ENCODE measurements at places on chromosomes 5 and 9.

GRCh38 chr9:130689937-130690700, 3.5 kb upstream of the EXOSC2 start:
- no peak for DNase-seq

DNA sequence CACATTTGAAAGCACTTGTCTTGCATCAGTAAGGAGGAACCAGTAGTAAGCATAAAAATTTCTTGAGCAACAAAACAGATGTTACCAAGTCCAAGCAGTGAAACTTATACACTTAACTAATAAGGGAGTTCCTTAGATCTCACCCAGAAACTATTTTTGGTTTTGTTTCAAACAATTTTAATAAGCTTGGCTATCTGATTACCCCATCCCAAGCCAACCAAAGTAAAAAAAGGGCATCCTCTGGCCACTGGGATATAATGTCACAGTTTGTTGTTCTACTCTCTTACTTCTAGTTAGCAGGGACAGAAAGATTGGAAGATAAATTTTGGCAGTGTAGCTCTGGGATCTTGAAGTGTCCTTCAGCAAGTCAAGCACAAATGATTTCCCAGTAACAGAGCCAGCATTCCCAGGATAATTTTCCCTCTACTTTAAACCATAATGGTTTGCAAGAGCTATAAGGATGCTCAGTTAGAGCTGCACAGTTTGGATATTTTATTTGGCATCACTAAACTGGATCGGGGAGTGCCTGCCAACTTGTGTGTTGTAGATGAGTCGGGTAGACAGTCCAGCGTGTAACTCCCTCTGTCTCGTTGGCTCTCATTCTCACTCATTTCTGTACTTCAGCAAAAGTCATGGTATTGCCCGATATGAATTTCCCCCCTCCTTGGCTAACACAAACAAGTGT, 161.9 kb upstream of the HMHB1 start:
- DNase-seq: no peak

DNA sequence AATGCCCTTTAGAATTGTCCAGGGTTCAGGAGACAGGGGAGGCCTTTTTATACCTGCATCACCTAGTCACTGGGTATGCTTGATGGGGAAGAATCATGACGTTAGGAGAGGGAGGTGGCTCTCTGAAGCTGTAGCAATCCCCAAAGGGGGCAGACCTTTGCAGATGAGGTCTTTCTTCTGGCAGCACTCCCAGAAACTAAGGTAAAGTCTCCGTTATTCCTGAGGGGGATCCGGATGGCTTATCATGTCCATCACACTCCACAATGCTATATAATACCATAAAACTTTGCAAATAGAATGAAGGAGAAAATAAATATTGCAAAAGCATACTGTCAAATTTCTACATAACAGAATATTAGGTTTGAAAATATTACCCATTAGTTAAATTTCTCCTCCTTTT, 21.5 kb upstream of the CAST start:
- no peak for DNase-seq

GRCh38 chr5:96283589-96283988, 149.5 kb downstream of the PCSK1 start:
- no peak for DNase-seq

- DNase-seq: no peak
These were observed 72.7 kb upstream of the SPATA31D4 start for GRCh38 chr9:81855538-81855937.

DNA sequence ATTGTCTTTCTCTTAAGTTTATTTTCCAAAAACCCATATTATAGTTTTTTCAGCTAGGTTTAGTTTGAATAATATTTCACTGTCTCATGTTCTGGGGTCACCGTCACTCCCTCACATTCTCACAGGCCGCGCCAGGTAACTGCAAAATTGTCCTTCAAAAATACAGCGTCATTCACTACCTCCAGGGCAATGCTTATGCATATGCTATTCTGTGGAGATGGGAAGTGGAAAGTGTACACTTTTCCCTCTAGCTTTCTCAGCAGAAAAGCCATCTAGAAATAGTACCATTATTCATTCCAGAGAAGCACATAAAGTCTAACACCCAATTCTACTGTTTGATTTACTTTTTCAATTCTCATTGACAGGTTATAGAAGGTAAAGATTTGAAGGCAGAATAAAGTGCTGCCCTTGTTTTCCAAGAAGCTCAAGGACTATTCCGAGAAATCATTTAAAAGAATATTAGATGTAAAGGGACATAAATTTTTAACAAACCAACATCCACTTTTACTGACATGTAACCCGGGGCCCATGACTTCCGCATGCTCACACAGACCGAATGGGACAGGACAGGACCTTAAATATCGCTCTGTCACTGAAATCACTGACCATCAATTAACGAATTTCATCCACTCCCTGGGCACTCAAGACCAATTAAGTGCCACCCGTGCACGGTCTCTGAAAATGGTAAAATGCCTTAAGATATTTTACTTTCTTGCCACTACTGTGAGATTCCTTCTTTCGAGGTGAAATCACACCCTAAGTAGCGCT, 720 bp downstream of the NUDT12 start:
- no peak for DNase-seq

GRCh38 chr9:23764219-23764618, 61.8 kb downstream of the ELAVL2 start:
- no peak for DNase-seq

- no peak for DNase-seq
These were observed 141.3 kb upstream of the LPAR1 start for GRCh38 chr9:111179577-111179976.

DNA sequence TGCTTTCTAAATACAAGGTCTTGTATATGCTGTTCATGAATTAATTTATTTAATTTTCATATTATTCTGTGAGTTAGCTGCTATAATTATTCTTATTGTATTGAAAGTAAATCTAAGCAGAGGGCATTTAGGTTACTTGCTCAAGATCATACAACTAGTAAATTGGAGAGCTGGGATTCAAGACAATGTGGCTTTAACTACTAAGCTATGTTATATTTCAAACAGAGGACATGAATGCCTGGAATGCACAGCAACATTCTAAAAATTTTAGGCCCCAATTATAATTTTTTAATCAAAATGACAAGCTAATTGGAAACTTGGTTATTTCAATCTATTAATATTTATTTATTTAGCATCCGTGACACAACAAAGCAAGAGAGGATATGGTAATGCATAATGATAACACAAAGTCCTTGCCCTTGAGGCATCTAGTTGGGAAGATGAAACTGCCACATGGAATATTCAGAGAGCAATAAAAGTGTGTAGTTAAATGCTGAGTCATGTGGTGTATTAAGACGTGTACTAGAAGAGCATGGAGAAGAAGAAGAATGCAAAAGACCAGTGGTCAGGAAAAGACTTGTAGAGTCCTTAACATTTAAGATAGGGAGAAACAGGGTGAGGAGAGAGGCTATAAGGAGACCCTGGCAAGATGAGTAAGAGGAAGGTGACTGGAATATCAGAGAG, 24.4 kb downstream of the CTXN3 start:
- no peak for DNase-seq

GRCh38 chr5:107769519-107769918, 98.8 kb upstream of the EFNA5 start:
- no peak for DNase-seq

DNA sequence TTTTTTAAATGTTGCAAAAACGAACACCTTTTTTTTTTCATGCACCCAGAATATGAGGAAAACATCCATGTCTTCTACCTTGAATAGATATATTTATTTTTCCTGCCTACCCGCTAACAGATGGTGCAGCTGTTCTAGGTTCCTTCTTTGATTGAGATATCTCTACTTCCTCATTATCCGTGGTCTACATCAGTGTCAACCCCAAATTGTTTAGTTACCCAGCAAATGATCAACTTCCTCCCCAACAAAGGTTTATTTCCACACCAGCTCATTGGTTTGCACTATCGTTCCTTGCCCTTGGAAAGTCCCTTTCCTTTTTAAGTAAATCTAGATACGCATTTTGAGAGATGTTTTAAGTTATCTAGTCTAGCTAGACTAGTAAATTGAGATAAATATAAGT, 166.4 kb downstream of the PRR16 start:
- DNase-seq: no peak

DNA sequence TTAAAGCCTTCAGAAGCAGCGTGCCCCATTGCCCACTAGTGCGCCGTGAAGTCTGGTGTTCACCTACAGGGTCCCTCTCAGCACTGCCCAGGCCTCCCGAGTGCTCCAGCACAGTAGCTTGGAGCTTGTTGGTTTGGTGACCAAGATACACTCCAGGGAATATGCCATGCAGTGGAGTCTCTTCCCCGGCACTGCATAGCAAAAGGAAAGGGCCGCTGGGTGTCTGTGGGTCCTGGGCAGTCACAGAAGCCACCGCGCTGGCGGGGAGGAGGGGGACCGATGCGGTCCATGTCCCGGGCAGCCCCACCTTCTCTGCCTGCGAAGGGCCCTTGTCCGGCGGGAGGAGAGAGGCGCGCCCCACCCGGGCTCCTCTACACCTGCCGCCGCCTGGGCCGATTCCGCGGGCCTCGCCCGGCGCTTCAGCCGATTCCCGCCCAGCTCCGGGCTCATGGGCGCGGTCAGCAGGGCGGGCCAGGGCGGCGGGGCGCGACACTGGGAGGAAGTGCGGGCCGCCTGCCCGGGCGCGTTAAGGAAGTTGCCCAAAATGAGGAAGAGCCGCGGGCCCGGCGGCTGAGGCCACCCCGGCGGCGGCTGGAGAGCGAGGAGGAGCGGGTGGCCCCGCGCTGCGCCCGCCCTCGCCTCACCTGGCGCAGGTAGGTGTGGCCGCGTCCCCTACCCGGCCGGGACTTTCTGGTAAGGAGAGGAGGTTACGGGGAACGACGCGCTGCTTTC, at the start of gene SYK:
Gene SYK, plus strand, starts transcription at position 579 of the 732 bp plus-strand sequence. CDS start 42,080 bp downstream, outside the sequence.
- DNase-seq: no peak

- DNase-seq: no peak
These were observed 1342.0 kb upstream of the NUDT12 start for GRCh38 chr5:104904561-104904960.

GRCh38 chr9:95053611-95054570, 263.6 kb downstream of the FANCC start:
- no peak for DNase-seq

GRCh38 chr9:27382308-27382707, 85.4 kb upstream of the EQTN start:
- DNase-seq: no peak

DNA sequence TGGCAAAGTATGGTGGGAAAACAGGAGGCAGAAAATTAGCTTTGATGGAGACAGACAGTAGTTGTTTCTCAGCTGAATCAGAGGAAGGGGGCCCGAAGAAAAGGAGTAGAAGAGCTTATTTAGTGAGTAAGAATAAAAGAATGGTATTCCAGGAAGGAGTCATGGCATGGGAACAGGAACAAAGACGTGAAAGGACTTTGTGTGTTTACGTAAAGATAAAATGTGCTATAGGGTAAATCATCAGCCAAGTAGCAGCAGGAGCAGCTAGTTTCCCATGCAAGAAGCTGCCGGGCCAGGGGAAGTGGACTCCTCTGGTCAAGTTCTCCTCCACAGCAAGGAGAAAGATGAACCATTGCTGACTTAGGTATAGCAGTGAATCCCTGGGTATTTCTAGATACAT, 454.5 kb downstream of the HINT1 start:
- no peak for DNase-seq

GRCh38 chr5:157900644-157901043, 41.7 kb upstream of the CLINT1 start:
- no peak for DNase-seq

DNA sequence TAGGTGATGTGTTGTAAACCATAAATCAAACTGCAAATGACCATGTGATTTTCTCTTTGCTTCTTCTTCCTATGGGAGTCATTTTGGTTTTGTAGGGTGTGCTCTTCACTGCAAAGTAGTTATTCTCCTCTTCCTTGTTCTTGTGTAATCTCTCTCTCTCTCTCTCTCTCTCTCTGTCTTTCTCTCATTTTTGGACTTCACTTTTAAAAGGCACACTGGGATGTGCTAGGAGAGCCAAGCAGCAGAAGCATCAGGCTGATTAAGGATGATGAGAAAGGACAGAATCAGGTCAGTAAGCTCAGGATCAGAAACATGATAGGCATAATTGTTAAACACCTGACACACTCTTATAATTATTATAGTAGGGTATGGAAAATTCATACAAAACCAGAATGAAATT, 505.3 kb upstream of the ZNF608 start:
- DNase-seq: no peak

- no peak for DNase-seq
These were observed 277.5 kb downstream of the CEMIP2 start for GRCh38 chr9:71490810-71491209.

DNA sequence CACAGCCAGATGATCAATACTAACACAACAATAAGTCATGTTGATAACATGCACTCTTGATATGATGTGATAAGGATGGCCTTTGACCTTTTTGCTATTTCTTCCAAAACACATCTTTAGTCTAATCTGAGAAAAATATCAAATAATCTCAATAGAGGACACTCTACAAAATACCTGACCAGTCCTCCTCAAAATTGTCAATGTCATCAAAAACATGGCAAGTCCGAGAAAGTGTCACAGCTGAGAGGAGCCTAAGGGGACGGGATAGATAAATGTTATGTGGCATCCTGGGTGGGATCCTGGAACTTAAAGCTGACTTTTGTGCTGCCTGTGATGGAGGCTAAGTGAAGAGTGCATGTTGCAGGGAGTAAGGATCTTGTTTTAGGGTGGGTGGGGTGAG, 699.6 kb upstream of the ADAMTS16 start:
- no peak for DNase-seq

DNA sequence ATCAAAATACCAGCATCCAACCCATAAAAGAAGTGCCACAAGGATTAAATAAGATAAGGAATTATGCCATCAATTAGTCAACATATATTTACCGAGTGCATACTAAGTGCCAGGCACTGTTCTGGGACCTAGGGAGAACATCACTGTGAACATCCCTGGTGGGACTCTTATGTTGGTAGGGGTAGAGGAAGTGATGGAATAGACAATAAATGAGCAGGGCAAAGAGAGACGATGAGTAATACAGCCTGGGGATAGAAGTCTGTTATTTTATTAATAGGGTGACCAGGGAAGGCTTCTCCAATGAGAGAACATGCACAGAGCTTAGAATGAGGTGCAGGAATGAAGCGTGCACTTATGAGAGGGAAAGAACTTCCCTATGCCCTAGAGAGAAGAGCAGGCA, 47.4 kb upstream of the VLDLR start:
- no peak for DNase-seq
